Stimulated activated CD8-positive, alpha-beta memory T cell treated with anti-CD3 and anti-CD28 coated beads, Interleukin-4, amount 100 ng/mL, for 1 hour (primary cell): ENCODE measurements at places on chromosomes 12 and 14.

DNA sequence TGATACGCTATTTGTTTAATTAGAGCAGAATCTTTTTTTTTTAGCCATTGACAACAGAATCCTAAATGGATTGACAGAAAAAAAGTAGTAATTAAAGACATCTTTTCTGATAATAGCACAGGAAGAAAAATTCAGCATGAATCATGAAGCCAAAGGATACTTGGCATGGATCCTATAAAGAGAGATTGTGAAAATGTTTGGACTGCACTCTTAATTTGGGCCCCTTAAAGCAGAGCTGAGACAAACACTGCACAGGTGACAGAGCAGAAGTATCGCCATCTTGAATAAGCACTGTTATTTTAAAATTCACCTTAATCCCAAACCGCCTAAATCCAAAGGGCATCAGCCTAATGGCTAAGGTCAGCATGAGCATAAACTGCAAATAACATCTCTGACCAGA, 48.8 kb upstream of the SEL1L start:
- no peak for DNase-seq

DNA sequence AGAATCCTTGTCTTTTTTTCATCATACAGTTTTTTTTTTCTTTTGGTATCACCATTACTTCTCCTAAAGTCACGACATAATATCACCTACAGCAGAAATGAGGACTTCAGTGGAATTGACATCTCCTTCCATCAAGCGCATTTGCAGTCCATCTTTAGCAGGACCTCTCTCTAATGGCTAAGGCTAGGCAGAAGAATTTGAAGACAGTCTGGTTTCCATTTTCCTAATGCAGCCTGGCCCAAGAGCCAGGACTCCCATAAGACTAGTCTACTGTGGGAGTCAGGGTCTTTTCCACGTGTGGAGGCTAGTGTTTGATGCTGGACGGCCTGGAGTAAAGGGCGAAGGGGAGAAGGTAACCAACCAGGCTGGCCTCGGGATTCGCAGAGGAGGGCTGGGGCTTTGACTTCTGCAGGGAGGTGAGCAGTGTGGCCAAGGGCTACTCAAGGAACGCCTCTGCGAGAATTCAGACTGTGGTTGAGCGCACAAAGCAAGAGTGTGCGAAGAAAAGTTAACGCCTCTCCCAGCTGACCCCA, 769 bp upstream of the ZNF740 start:
- no peak for DNase-seq

DNA sequence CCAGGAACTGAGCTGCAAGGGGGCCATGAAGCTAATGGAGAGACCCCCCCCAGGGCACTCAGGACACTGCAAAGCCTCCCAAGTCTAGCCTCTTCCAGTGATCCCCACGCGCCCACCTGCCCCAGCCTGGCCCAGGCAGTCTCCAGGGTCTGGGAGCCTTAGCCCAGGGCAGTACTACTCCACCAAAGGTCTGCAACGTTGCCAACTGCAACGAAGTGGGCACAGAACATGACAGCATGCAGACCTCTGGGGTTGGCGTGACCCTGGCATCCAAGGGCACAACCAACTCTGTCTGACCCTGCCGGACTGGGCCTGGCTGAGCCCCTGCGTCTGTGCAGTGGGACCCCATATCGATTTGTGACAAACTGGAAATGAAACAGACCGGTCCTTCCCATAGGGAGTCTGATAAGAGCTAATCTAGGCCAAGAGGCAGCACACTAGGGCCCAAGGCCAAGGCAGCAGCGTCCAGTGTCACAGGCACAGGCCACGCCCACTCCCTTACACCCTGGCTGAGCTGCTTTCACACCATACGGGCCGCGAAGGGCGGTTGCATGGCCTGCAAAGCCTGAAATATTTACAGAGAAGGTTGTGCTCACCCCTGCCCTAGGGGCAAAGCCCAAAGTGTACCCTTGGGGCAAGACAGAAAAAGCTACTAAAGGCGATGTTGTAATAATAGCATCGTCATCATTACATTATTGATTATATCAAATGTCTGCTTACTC, 76.7 kb downstream of the NCOR2 start:
- no peak for DNase-seq

GRCh38 chr12:50246873-50247612, 36.3 kb downstream of the LIMA1 start:
- DNase-seq: no peak

- no peak for DNase-seq
Observed at GRCh38 chr14:55832974-55833373, 253.0 kb downstream of the KTN1 start.

GRCh38 chr12:70788774-70789173, 131.8 kb downstream of the PTPRR start:
- no peak for DNase-seq

DNA sequence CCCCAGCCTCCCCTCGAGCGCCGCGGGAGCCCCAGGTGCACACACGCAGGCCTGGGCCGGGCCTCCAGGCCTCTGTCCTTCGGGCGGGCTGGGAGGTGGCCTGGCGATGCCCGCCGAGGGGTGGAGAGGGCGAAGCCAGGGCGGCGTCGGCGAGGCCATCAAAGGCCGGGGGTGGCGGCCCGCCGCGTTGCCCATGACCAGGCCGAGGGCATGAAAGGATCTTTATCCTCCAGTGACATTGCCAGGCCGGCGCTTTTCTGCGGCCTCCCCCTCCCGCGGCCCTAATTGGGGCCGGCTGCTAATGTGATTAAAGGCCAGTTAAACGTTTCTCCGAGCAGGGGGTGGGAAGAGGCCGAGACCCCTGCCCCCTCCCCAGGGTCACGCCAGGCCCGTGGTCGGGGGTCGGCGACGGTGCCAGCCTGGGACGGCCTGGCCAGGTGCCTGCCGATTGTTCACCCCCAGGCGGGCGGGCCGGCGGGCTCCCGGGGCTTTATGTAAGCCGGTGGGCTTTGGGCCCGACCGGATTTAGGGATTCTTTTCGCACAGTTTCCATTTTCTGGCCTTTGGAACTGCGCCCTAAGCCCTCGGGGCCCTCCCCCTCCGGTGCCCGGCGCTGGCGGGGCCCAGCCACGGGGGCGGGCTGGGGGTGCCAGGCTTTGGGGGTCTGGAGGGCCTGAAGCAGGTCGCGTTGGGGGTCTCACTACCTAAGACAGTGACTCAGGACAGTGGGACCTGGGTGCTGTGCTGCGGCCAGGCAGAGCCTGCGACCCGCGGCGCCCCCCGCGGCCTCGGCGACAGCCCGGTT, 103.2 kb upstream of the DIO3 start:
- DNase-seq: no peak

- no peak for DNase-seq
Observed at GRCh38 chr14:73958591-73958990, 8.5 kb downstream of the COQ6 start.

GRCh38 chr12:90773491-90773890, 181.5 kb downstream of the CCER1 start:
- no peak for DNase-seq
